Effector CD8-positive, alpha-beta T cell (primary cell): ENCODE measurements at places on chromosomes 7 and 10.

- no peak for DNase-seq
These were observed 165.5 kb downstream of the ANK3 start for GRCh38 chr10:60224066-60224705.

GRCh38 chr7:129784783-129785684, 167.7 kb downstream of the UBE2H start:
- DNase-seq = no peak

DNA sequence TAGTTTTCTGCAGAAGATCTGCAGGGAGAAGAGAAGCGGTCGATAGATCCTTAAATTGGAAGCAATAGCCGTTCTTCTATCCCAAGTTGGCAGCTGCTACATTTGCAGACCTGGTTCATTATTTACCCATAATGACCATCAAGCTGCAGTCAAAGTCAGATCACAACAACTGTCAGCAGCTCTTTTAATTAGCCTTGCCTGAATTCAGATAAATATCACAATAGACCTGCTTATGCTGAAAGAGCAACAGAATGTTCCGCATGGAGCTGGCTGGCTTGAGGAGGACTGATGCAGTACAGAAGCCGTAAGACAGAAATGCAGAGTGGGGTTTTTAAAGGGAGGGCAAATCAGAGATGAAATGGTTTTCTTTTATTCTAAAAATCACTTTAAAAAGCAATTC, 109.4 kb downstream of the HIBADH start:
- DNase-seq = no peak

- DNase-seq = no peak
These were observed 5.6 kb downstream of the SUFU start for GRCh38 chr10:102509387-102509786.

DNA sequence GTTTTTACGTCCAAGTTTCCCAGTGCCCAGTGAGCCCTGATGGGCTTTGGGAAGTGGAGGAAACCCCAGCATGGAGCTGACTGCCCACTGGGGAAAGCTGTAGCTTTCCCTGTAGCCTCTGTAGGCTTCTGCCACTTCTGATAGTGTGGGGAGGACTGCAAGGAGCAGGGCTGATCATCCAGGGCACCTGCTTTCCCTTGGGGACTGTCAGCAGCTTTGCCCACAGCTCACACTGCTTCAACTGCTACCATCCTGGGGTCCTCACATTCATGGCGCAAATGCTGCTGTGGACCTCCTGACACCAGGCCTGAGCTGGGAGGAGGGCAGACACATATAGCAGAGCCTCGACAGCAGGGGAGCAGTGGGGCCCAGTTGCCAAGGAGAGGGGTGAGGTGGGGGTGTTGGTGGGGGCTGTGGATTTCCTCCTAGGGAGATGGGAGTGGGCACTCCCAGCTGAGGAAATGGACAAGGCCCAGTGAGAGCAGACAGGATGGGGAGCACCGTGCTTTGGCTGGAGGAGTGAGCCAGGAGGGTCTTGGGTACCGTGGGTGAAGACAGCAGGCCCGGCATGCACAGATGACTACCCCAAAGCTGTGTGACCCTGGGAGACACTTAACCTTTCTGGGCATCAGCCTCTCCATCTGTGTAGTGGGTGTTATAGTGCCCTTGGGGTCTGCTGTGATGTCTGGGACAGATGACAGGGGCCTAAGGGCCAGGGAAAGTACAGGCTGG, 16.2 kb downstream of the RAMP3 start:
- DNase-seq = no peak

DNA sequence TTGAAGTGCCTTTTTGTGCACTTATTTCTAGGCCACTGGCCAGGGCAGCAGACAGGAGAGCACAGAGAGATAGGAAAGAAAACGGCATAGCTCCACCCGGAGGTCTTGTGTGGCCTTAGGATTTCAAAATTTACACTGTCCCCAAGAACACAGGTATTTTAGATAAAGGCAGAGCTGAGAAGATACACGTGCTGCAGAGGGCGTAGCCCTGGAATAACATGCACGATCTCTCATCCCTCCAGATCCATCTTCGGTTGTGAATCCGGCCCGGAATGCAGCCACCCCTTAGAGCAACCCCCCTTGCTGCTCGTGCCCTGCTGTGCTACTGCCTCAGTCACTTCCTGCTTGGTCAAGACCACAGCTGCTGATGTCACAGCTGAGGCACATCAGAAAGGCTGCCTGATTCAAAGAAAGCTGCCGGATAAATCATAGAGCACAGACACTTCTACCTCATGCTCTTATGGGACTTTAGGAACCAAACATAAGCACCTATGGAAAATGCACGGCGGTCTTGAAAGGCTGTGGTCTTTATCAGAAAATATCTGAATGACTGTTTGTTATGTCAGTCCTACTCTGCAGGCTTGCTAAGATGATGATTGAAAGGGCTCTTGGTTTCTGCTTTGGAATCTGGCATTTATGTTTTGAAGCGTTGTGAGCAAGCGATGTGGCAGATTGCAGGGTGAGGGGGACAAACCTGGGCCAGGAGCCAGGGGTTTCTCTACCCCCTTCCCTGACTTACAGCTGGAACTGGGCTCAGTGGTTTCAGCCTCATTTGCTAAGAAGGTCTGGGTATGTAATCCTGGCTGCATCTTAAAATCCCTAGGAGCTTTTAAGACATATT, 152.0 kb downstream of the SVIL start:
- DNase-seq = no peak

DNA sequence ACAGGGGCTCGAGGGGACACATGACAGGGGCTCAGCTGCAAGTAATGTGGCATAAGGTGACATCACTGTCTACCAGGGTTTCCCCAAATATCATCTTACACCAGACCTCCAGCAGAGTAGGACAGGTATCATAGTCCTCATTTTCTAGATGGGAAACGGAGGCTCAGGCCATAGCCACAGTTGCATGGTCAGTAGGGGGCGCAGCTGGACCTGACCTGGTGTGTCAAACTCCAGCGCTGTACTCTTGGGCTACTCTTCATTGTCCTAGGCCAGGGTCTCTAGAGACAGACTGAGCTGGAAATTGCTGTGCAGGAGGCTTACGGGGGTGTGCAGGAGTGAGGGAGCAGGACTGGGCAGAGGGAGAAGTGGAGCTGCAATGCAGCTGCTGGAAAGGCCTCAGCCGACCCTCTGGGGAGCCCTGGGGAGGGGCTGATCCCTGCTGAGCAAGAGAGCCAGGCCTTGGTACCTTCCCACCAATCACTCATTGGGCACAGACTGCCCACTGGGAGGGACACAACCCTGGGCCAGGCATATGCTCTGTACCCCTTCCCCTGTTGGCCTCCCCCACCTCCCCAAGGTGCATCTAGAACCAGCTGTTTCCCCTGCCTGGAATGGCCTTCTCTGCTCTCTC, 89.9 kb downstream of the CDH23 start:
- no peak for DNase-seq

GRCh38 chr7:67758551-67758950, 761.9 kb downstream of the TYW1 start:
- no peak for DNase-seq

DNA sequence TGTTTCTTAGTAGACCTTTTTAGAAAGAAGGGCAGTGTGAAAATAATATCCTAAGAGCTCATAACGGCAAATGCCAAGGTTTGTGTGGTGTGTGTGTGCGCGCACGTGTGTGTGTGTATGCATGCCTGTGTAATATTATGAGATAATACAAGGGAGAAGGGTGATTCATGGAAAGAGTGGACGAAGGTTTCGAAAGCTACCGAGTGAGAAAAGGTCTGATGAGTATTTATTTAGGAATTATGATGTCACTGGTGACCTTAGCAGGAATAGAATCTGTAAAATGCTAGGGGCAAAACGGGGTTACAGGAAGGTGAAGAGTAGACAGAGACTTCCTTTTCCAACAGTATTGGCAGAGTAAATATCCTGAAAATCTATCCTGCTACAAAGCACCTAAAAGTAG, 107.3 kb downstream of the AHR start:
- DNase-seq = no peak

GRCh38 chr10:16662923-16663322, 141.2 kb upstream of the C1QL3 start:
- no peak for DNase-seq

DNA sequence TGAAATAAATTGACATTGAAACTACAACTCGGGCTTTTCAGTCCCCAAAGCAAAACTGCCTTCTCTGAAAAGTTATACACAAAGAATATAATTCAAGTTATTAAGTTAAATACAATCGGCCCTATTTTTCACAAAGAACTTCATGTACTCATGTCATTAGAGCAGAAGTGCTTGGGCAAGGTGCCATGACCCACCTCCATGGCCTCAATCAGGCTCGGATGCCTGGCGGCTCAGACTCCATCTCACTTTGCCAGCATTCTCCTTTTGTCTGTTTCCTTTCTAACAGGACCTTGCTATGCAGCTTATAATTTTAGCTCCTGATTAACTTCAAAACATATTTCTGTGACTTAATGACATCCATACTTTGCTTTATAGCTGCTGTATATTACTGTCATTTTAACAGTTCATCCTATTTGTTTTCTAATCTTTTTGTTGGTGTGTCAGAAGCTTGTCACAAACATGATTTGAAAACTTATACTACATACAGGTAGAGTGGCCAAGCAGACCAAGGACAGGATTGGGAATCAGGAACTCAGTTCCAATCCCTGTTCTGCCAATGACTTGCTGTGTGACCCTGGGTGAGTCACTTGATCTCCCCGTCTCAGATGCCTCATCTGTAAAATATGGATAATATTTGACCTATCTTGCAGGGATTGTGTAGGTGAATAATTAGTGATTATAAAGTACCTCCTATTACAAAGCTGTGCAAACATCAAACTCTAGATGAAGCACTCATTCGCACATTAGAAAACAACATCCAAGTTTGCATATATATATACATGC, 60.8 kb upstream of the ITGA8 start:
- no peak for DNase-seq

GRCh38 chr7:29369909-29370488, 175.4 kb downstream of the CHN2 start:
- DNase-seq = no peak

- DNase-seq = no peak
These were observed 42.1 kb downstream of the WBP1L start for GRCh38 chr10:102785818-102786217.

DNA sequence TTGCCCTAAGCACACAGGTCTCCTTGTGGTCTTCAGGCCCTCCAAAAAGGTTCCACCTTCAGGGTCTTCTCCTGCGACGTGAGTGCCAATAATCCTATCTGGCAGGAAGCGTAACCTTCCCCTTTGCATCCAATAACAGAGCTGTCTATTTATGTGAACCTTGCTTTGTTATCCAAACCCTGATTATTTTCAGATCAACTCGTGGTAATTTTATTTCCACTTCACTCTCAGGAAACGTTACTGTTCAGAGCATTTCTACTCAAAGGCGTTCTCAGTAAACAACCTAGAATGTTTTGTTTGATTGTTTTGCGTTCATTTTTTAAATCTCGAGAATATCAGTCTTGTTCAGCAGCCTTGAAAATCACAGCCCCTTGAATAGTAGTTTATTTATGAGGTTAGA, 232.3 kb upstream of the KLF6 start:
- no peak for DNase-seq

- DNase-seq = no peak
These were observed 638.6 kb downstream of the TYW1 start for GRCh38 chr7:67635271-67635670.

GRCh38 chr7:87735360-87735759, 107.2 kb downstream of the RUNDC3B start:
- no peak for DNase-seq

DNA sequence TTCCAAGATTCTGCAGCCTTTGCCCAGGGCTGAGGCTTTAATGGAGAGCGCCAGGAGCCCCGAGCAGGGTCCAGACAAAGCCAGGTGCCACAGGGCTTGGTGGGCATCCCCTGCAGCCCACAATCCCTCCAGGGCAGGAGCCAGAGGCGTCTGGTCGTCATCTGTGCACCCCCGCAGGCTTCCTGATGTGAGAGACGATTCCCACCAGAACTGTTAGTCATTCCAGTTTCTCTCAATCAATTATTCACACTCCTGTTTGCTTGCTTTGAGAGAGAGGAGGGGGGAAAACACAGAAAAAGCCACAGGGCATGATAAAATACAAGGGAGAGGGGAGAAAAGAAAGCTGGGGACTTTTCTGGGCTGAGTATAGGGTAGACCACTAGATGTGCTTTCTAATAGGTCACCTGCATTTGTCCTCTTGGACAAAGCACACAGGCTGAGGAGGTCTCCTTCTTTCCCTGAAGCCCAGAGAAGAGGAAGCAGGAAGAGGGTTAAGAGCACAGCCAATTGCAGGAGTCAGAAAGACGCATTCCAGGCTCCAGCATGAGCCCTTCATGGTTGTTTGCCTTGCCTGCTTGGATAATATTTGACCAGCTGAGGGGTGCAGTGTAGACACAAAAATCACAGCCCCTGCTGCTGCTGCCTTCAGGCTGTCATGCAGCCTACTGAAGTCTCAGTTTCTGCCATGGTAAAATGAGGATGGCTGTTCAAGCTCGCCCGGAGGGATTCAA, 194.4 kb downstream of the PLXNA4 start:
- DNase-seq = no peak

- no peak for DNase-seq
These were observed 786 bp upstream of the AKR1C4 start for GRCh38 chr10:5195727-5196374.

DNA sequence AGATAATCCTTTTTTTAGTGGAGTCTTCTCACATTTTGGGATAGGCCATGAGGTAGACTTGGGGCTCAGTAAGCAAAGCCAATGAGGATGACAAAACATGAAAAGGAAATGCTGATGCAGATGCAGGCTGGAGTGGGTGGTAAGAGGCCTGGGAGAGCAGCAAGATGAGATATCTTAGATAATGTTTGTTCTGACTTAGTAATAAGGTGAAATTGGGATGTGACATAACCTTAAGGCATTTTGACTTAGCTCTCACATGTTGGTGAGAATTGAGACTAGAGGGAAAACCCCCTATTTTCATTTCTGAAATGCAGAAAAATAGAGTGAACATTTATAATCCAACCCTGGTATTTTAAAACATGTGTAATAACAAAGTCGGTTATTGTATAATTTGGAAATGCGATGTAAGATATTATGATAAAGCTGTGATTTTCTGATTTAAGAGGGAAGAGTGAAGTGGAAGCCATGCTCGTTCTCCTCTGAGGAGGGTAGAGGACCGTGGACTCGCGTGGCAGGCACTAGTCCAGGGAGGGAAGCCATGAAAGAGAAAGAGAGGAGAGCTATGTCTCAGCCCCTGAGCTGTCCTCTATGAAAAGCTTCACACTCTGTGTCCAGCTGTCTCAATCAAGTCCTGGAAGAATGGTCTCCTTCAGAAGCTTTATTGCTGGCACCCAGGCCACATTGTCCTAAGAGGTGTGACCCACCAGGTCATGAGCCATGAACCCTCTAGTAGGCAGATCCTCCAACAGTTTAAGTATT, 57.3 kb downstream of the ST7 start:
- no peak for DNase-seq

GRCh38 chr7:129665013-129665401, 53.5 kb downstream of the NRF1 start:
- DNase-seq = no peak

- DNase-seq = no peak
These were observed 324.6 kb downstream of the ATRNL1 start for GRCh38 chr10:115417585-115418265.
